PC-3 (cell line): ENCODE measurements at places on chromosomes 12 and 14. TPM values are rescaled to one million over a fixed set of nuclear protein-coding genes. Genes with fewer than 3 reads are reported as not detected.

DNA sequence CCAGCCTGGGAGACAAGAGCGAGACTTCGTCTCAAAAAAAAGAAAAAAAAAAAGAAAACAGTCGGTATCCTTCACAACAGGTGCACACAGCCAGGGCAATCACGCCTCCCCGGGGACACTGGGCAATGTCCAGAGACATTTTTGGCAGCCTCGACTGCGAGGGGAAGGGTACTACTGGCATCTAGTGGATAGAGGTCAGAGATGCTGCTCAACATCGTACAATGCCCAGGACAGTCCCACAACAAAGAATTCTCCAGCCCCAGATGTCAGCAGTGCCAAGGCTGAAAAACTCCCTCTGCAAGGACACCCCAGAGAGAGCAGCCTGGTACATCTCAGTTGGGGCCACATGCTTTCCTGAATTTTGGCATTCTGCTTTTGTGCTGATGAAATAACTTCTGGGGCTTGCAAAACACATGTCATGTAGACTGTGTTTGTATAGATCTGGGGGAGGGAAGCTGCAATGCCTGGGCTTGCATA, 21.5 kb downstream of the ALDH2 start:
- DNase-seq, result peak; percentile 42

- peak; percentile 54 for DNase-seq
These were observed 934.9 kb downstream of the LRFN5 start for GRCh38 chr14:42541535-42542001.

DNA sequence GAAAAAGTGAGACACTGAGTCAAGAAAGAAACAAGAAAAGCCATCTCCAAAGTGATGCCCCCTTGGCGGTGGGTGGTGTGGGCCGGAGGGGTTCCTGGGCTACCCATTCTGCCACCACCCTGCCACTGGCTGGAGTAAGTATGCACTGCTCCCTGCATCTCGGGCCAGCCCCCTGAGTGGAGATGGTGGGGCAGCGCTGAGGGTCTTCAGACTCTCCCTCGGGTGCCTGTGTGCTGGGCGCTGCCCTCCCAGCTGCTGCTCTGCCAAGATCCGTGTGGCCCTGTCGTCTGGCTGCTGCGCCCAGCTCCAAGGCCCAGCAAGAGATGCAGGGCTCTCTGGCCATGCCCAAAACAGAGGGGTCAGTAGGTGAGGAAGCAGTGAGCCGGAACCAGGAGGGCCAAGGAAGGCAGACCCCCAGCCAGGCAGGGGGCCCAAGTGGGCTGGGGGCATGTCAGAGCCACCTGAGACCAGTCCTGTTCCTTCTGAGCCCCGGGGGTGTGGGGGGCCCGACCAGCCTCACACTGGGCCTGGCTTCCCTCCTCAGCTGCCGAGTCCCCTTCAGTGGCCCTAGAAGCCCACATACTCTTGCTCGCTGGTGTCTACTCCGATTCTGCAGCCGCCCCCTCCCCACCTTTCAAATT, 5.2 kb downstream of the GPR132 start:
- DNase-seq, result no peak

GRCh38 chr12:14454098-14454907, 88.8 kb downstream of the ATF7IP start:
- DNase-seq, result peak; percentile 59

- DNase-seq, result no peak
These were observed 2.9 kb downstream of the RILPL2 start for GRCh38 chr12:123433615-123434014.

GRCh38 chr12:102167821-102168604, 29.6 kb downstream of the PMCH start:
- no peak for DNase-seq

DNA sequence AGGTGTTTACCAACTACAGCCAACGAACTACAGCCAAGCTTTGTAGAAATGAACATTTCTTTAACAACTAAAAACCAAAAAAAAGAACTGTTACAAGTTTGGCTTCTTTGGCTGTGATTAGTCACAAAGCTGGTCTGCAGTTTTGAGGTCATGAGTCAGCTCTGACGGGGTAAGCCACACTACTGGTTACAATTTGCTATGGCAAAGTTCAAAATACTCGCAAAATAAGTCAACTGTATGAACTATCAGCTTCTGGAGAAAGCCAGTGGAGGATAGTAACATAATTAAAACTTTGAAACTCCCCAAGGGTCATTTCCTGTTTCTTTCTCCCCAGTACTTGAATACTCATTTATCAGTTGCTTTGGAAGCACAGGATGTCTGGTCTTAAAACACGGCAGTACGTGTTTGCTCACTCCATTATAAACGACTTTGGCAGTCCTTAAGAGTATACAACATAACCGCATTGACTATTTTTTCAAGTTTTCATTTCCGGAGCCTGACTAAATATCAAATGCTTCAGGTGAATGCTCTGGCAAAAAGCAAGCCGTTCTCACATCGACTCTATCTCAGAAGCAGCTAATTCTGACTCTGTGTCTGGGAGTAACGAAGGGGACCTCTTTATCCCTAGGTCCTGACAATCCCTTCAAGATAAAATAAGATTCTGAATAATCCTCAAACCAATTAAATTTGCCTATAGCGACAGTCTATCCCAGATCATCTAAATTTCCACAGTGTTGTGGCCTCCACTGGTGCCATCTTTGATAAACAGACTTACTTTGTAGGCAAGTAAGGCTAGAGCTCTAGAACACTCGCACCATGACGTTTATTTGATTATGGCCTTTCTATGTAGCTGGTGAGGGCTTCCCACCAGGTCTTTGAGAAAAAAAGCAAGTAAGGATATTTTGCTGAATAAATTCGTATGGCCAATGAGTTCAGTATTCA, 10.6 kb downstream of the PHLDA1 start:
- peak; percentile 97 for DNase-seq

GRCh38 chr14:31337331-31337730, 83.0 kb downstream of the HEATR5A start:
- no peak for DNase-seq

- peak; percentile 37 for DNase-seq
These were observed 264.7 kb downstream of the RAD51B start for GRCh38 chr14:68084256-68084655.

DNA sequence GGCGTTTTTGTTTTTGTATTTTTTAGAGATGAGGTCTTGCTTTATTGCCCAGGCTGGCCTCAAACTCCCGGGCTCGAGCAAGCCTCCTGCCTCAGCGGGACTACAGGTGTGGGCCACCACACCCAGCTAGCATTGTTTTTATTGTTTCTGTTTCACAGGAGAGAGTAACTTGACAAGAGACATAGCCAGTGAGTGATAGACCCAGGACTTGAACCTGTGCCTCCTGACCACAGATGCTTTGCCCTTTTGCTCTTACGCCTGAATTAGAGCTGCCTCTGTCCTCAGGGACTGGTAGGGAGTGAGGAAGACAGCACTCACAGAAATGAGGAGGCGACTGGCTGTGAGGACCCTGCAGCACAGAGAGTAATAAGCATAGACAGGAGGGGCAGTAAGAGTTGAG, 2.3 kb downstream of the EVL start:
- no peak for DNase-seq

The PZP gene
- total RNA-seq, result not detected in 2 replicates

The VCPKMT gene
- total RNA-seq, result 8.2 and 8.8 TPM in 2 replicates

The TTC8 gene
- 12.6 and 24.8 TPM in 2 replicates for total RNA-seq

The WIF1 gene
- not detected in 2 replicates for total RNA-seq

The NDUFA12 gene
- total RNA-seq, result 118 and 130 TPM in 2 replicates

The STAC3 gene
- total RNA-seq, result 1.4 and 1.8 TPM in 2 replicates
